LHCN-M2 (cell line): ENCODE measurements at places on chromosomes 11 and 22. TPM values are rescaled to one million over a fixed set of nuclear protein-coding genes. Genes with fewer than 3 reads are reported as not detected.
A peak's percentile ranks its signal among the peaks of the same experiment; 100 is the strongest.

LMNTD2 gene
- 0.46 and 1.3 TPM in 2 replicates for total RNA-seq

APOBEC3G gene
- 4.2 and 6.1 TPM in 2 replicates for total RNA-seq

SLC7A4 gene
- total RNA-seq, result 0.06 and 0.40 TPM in 2 replicates

CDCA5 gene
- total RNA-seq, result 48.0 and 62.1 TPM in 2 replicates

PRR5 gene
- total RNA-seq, result 9.4 and 10.5 TPM in 2 replicates

LRRC56 gene
- total RNA-seq, result 0.17 and 0.19 TPM in 2 replicates

NPTXR gene
- total RNA-seq, result 0.06 and 0.23 TPM in 2 replicates

LRRC55 gene
- total RNA-seq, result not detected in 2 replicates

GRCh38 chr11:35526370-35526792, 965 bp upstream of the PAMR1 start:
- DNase-seq, result no peak

GRCh38 chr11:104556606-104557301, 341.5 kb downstream of the CASP12 start:
- DNase-seq, result no peak

DNA sequence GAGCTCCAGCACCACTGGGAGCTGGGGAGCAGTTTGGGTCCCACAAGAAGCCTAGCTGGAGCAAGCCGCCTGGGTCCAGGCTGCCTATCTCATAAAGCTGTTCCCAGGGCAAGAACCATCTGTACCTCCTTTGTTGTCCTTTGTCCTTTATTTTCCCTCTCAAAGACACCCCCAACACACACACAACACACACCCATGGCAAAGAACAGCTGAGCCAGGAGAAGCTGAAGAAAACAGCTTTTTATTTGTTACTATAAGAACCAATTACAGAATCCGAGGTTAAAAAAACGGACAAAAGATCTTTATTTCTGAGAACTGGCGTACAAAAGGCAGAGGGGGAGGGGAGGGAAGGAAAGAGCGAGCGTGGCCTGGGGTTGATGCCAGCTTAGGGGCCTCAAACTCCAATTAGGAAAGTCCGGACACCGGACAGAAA, 1.7 kb upstream of the TUT1 start:
- no peak for DNase-seq

DNA sequence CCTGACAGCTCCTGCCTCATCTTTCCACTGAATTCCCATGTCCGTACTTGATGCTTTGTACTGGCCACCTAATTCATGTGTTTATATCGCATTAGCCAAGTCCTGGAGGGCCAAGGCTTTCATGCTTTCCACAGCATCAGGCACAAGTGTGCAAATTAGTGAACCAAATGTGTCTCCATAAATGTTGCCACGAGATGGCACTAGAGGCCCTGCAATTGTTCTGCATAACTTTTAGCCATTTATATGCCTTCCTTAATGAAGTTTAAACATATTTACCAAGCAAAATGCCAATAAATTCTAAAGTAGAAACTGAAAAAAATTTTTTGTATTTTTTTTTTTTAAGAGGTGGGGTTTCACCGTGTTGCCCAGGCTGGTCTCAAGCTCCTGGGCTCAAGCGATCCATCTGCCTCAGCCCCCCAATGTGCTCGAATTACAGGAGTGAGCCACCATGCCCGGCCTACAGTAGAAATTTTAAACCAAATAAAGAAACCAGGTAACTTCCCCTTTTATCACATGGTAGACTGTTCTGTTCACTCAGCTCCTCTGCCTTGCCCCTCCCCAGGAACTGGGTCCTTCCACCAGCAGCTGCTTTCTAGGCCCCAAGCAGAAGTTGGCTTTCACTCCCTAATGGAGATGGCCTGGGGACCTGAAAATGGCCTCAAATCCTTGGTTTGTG, 20.8 kb upstream of the IL18BP start:
- peak; percentile 53 for DNase-seq

DNA sequence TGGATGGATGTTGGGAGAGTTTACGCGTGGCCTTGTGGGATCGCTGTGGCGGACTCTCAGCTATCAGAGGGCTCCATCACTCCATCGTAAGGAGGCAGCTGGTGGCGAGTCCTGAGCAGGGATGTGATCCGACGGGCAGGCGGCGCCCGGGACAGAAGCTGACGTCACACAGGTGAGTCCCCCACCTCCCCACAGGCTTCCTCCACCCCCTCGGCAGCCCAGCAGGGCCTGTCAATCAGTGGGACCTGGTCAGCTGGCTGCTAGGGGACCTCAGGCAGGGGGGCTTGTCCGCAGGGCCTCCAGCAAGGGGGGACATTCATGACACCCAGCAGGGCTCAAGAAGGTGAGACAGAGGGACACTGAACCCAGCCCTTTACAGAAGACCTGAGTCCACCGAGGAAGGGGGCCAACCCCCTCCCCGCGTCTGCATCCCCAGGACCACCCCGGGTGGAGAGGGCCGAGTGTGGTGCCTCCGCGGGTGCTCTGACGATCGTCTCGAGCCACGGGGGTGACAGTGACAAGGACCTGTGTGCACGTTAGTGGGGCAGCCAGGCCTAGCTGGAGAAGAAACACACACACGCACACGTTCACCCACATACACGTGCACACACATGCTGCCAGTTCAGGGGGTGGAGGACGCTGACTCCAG, 7.1 kb downstream of the HRAS start:
- no peak for DNase-seq

- no peak for DNase-seq
Observed at GRCh38 chr11:45997599-45997998, 75.1 kb downstream of the LARGE2 start.

GRCh38 chr11:134853992-134854991, 442.2 kb upstream of the B3GAT1 start:
- no peak for DNase-seq

GRCh38 chr11:66835768-66836405, 7.4 kb upstream of the RCE1 start:
- peak; percentile 74 for DNase-seq

DNA sequence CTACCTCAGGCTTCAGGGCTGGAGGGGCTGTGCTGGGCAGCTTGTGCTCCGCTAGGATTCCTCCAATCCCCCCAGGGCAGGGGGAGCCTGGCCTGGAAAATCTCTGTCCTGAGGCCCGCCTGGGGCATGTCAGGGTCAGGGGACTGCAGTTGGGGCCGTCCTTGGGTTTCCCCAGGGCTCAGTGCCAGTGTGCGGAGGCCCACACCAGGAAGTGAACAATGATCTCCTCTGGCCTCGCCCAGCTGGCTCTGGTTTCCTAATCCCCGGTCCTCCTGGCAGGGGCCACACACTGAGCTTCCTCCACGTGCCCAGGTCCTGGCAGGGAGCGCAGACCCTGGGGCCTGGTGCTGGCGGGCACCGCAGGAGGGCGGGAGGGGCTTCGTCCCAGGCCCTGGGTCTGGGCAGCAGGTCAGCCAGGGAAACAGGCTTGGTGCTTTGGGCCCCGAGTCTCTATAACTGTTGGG, 1.4 kb upstream of the MUC2 start:
- DNase-seq, result peak; percentile 14

GRCh38 chr11:43790444-43790794, 90.2 kb upstream of the ALKBH3 start:
- no peak for DNase-seq

GRCh38 chr11:94883878-94884277, 89.5 kb downstream of the CWC15 start:
- DNase-seq, result no peak

DNA sequence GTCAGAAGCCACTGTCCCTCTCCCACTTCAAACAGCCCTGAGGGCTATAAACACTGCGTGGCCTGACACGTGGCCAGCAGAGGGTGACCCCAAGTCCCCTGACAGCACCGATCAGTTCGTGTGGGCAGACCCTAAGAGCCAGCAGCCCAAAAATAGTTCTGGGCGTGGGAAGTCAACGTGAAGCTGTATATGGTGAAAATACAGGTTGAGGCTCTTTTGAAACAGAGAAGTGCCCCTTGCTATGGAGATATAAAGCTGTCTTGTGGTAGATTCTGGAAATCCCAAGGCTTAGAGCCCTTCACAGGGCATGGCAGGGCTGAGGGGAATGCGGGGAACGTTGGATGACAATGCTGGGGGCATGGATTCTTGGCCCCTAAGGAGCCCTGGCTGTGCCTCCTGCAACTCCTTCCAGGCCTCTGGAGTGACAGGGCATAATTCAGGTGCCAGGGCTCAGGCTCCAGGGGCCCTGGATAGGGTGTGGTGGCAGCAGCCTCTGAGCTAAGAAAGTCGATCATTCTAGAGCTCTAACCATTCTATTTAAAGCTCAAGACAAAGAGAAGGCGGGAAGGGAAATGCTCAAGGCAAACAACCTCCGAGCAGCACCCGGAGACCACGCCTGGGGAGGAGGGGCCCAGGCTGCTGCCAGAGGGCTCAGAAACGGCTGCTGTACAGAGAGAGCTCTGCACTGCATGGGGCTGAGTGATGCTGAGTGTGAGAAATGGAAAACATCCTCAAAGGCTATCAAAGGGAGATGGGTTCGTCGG, 60.4 kb upstream of the CD5 start:
- peak; percentile 1 for DNase-seq

- DNase-seq, result no peak
Observed at GRCh38 chr11:134244593-134244992, 8.6 kb downstream of the THYN1 start.

GRCh38 chr11:113447621-113448315, 27.4 kb downstream of the DRD2 start:
- DNase-seq, result peak; percentile 68

- peak; percentile 83 for DNase-seq
Observed at GRCh38 chr11:12853652-12854296, 155.3 kb upstream of the RASSF10 start.

DNA sequence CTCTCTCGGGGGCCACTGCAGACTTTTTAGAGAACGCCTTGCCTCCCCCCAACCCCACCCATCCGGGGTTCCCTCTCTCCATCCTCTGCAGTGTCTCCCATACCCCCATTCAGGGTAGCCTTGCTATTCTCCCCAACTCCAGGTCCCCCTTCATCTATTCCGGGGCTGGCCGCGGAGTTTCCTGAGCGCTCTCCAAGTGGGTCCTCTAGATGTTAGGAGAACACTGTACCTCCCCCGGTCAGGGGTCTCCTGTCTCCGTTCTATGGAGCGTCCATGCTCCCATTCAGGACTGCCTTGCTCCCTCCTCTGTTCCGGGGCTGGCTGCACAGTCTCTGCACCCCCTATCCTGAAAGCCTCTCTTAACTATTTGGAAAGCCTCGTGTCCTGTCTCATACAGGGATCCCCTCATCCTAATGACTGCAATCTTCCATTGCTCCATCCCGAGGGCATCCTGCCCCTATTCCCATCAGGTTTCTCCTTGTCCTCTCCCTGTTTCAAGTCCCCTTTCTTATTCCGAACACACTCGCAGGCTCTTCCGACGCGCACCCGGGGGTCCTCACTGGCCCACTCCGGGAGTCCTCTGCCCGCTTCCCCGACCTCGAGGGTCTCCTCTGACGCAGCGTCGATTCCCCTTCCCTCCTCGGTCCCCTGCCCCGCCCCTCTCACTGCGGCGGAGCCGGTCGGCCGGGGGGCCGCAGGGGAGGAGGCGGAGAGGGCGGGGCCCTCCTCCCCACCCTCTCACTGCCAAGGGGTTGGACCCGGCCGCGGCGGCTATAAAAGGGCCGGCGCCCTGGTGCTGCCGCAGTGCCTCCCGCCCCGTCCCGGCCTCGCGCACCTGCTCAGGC, at the start of gene NEFH:
TSS of gene NEFH (plus strand) at position 802 of the 845 bp plus-strand sequence. CDS start 45 bp downstream, outside the sequence.
- DNase-seq, result no peak

DNA sequence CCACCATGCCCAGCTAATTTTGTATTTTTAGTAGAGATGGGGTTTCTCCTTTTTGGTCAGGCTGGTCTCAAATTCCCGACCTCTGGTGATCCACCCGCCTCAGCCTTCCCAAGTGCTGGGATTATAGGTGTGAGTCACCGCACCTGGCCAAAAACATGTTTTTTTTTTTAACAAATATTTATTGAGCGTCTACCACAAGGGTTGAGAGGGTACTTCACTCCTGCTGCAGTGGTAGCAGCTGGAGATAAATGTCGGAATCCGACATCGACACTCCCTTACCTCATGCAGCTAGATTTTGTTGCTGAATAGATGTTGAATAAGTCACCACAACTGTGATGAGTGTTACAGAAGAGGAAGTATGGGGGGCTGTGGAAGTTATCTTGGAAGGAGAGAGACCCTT, 971 bp downstream of the DNAJB13 start:
- DNase-seq, result peak; percentile 89

GRCh38 chr22:25557218-25557617, 7.3 kb upstream of the GRK3 start:
- DNase-seq, result no peak

DNA sequence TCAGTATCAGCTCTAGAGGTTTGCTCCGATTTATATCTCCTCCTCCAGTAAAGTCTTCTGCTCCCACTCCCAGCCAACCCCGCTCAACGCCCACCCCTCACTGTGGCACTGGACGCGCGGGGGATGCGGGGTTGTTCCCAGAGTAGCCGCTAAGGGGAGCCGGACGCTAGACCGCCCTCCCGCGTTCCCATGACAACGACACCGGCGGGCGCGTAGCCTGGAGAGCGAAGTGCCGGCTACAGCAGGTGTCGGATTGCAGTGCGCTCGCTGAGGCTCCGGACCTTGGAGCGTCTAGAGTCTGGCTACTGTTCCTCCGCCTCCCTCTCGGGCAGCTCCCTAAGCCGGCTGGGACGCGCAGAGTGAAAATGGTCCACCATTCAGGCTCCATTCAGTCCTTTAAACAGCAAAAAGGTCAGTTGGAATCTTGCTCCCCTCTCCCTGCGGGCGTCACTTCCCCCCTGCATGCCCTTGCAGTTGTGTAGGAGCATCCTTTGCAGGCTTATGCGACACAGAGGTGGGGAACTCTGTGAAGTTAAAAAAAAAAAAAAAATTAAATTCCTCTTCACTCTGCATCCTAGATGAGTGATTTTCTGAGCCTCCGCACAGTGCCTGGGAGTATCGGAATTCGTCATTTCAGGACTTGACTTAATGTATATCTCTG, at the start of gene ANO3:
TSS of gene ANO3 (plus strand) at position 220 of the 661 bp plus-strand sequence. CDS start at position 366, 146 bp downstream.
- DNase-seq, result peak; percentile 35

DNA sequence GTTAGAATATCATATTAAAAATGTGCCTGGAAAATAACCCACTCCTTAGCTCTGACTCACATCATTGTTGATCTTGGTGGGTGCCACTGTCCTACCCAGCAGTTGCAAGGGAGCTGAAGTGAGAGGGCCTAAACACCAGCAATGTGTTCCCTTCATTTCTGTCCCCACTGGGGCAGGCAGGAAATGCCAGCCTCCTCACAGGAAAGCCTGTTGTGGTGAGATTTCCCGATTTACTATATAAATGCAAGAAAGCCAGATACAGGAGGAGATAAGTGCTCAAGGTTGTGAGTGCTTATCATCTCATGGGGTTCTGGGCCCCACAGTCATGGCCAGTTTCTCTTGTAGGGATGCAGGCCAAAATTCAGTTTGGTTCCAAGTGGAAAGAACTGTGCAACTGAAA, 15.8 kb upstream of the FLI1 start:
- no peak for DNase-seq
